ENCODE measurements at places on chromosomes 2 and 18.

- DNase-seq = no peak
These were observed 8.5 kb downstream of the FAM117B start for GRCh38 chr2:202643012-202643858.

GRCh38 chr2:97662386-97662894 is 1.4 kb downstream of the ACTR1B start:
- no peak for DNase-seq

DNA sequence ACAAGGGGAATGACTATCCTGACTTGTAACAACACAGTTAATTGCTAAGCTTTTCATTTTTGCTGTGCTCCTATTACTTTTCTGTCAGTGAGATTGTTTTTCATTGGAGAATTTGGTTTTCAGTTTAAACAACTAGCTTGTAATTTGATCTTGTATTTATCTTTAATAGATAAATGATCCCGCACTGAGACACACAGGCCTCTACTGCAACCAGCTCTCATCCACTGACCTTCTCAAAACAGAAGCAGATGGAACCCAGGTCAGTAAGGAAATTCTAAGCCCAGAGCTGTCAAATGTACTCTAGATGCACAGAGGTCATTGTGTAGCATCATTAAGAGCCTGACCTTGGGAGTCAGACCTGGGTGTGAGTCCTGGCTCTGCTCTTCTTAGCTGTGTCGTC is 30.7 kb downstream of the PTRHD1 start:
- no peak for DNase-seq

DNA sequence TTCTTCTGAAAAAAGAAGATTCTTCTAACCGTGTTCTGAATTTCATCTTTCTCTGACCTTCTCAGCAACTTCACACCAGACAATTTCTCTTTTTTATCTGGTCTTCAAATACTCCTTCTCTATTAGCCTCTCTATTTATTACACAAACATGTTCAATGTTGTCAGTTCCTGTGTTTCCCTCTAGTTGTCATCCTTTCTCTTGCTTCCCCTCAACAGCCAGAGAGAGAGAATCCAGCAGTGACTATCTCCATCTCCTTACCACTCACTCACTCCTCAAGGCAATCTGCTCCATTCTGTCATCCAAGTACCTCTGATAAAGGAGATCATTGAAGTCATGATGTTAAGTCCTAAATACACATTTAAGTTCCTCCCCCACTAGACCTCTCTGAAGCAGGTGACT is 491.9 kb upstream of the CHAC2 start:
- no peak for DNase-seq

- no peak for DNase-seq
These were observed 61.1 kb upstream of the ACYP2 start for GRCh38 chr2:54054271-54054670.

DNA sequence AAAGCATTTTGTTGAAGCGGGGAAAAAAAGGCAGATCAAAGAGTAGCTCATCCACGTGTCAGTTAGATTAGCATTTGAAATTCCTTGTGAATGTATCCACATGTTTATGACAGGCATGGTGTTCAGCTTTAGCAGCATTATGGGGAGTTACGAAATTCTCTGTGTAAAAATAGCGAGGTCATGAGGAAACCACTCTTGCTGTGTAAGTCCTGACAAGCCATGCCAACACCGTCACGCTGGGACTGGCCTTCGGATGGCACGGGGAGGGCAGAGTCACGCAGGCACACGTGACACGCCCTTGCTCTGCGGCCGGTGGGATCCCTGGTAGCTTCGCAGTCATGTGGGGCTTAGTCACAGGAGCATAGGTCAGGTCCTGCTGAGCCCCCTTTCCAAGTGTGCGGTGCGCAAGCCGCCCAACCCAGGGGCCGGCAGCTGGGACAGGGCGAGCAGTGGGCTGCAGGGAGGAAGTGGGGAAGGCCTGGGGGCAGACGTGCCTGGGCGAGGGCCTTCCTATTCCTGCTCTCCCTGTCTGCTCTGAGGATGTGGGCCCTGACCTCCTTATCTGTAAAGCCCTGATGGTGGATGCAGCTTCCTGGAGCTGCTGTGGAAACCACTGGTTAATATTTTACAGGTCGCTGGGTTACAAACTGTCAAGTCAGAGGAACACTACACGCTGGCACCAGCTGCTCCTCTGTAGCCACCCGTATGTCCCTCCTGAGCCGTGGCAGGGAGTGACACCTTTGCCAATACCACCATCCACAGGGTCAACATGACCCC is 18.0 kb downstream of the MBP start:
- no peak for DNase-seq

DNA sequence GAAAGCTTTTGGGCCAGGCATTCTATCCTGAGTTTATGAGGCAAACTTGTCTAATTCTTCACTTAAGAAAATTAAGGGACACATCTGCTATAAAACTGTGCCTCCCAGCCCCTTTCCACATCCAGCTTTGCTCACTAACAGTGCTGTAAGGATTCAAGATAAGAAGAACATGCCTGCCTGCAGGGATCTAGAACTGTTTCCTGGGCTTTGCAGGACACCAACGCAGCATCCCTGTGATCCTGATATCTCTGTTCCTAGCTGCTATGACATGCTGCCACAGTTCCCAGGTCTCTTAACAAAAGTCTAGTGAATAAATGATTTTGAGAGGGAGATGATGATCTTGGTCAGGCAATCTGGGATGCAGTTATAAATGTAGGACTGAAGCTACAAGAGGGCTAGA is 12.4 kb downstream of the B4GALT6 start:
- DNase-seq = no peak
